ENCODE measurements at places on chromosomes 7 and 10.

DNA sequence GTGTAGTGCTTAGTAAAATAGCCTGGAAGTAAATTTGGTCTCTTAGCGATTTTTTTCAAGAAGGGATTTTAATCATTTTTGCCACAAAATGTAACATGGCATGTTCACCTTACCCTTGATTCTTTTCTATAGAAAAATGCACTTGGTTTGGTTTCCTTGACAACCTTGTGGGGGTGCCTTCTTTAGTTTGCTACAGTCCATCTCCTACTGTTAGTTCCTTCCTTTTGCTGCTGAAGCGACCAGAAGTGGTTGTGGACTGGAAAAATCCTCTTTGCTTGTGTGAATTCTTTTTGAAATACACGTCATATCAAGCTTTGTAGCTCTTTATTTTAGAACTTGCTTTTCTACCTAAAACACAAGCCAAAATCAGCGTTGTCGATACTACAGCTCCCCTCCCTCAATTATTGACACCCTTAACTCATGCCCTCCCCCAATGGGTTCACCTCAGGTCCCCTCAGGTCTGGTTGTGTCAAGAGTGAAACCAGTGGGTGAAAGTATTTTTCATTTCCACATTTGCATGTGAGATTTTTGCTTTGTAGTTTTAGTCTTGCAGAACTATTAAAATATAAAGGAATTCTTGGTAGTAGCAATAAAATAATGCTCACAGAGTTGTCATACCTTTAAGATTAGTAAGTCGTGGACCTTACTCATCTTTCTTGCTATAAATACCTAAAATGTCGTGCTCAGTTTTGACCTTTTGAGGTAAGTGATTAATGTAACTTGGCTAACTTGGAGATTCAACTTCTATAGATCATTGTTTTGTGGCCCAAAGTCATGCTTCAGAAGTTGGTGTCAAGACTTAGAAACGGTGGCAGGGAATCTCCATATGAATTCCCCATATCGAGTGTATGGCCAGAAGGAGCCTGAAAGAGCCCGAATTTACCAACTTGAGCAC is 1.5 kb downstream of the ACTR3B start:
- no peak for DNase-seq

DNA sequence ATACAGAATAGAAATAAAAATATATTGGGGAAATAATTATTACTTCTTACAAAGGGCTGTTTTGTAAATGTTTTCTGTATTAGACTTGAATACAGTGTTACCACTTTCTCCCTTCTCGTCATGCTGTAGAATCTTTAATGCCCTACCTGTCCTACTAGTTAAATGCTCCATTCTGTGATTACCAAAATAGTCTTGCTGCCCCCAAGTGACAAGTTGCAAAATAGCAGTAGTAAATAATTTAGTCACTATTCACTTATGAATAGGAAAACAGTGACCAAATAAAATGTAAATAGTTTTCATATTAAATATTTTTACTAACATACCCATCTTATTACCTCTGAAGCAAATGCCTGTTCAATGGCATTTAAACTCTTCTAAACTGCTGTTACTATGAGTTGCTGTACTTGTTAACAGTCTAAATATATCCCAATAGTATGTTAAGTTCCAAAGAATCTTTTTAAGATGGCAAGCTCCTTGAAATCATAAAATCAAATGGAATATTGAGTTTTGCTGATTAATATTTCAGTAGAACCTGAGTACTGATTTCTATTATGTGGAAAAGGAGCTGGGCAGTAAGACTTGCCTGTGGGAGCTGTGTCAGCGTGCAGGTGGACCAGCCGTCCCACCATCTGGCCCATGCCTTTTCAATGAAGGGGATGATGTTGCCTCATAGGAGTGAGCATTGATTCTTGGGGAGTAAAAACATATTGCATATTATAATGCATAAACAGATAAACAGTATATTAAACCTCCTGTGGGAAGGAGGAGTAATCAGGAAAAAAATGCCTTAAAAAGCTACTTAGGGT is 18.1 kb upstream of the OIT3 start:
- DNase-seq: no peak

DNA sequence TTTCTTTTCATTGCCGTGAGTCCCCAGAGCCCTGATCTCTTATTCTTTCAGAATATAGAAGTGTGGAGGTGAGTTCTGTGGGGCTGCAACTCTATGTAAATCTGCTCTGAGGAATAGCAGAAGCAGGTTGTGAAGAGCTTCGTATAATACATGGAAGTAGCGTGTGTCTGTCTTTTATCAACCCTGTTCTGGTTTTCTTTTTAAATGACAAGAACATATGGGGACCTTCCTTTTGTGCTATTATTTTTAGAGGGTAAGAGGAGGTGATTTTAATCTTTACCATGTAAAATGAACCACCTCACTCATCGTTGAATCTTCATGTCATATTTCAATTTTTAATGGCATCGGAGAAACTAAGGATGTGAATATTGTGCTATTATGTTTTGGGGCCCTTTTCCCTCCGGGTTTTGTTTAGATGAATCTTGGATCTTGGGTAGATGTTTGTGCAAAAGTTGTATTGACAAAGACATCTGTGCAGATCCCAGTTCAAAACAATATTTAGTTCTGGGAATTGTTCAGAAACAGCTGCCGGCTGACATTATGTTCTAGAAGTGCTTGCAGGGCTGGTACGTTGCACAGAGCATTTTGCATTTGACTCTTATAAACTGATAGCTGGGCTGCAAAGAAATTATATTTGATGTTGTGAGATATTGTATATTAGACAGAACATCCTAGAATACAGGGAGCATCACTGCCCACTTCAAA is 46.7 kb downstream of the PLXDC2 start:
- no peak for DNase-seq

- no peak for DNase-seq
Measured at GRCh38 chr10:103983367-103983911, 16.5 kb downstream of the SLK start.

DNA sequence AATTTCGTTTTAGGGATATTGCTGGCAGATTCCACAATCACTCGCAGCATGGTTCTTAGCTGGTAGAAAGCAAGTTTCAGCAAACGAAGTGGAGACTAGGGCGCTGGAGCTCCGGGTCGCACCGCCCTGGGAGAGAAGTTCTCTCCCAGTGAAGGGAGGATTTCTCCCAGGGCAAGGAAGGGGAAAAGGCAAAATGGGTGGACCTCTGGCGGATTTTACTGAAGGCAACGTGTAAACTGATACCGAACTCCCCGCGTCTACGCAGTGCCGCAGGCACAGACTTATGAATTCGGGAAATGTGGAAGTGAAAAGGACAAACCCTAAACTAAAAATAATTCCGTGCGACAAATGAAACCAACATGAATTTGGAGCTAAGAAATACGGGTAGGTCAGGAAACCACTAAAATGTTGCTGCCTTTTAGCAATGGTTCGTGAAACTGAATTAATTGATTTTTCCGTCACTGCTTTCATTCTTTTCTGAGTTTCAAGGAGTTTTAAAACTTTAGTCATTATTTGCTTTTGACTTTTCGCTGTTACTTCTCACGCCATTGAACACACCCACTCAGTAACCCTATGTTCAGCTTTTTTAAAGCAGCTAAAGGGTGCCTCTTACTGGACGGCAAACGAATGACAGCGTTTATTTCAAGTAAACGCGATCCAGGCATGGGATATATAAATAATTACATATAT is at the start of gene MYOF:
Gene MYOF (minus strand): TSS at position 190 of the 690 bp plus-strand sequence. CDS start 140 bp downstream, at position 50.
- peak; percentile 17 for DNase-seq

DNA sequence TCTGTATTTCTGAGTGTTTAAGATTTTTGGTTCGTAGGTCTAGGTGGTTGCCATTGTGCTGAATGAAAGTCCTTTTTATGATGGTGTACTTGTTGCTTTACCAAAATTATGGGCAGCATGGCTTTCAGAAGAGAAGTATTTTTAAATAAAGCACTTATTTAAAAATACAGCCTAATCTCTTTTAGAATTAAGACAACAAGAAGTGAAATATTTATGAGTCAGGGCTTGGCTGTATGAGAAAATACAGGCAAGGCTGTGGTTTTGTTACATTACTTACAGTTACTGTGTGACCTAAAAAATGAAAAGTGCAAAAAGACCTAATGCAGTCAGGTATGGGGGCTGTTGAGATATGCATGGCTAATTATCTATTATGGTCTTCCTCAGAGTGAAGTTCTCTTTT is 185.2 kb upstream of the PPP1R3A start:
- no peak for DNase-seq

DNA sequence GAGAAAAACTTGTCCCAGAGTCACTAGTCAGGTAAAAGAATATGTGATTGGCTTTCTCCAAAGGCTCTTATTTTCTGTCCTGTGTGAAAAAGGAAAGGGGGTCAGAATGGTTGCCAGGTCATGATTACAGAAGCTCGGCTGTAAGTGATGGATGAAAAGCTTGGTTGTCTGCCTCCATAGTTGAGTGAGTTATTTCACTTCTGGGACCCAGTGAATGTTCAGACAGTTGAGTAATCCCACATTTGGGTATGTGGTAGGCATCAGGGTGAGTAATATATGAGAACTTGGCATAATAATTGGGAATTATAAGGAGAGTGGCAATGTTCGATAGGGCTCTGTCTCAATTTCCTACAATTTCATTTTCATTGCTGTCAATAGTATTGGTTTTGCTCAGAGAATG is 72.5 kb downstream of the BBS9 start:
- no peak for DNase-seq

GRCh38 chr10:36717118-36717517 is 408.3 kb upstream of the ANKRD30A start:
- no peak for DNase-seq

- no peak for DNase-seq
Measured at GRCh38 chr10:79300711-79301110, 46.6 kb upstream of the PPIF start.

GRCh38 chr10:129494740-129495139 is 27.7 kb downstream of the MGMT start:
- DNase-seq: no peak

Data from stimulated activated CD4-positive, alpha-beta T cell treated with anti-CD3 and anti-CD28 coated beads, Interleukin-2, amount 100 ng/mL, for 4 hours (primary cell).